ENCODE measurements at places on chromosomes 12 and 14.

DNA sequence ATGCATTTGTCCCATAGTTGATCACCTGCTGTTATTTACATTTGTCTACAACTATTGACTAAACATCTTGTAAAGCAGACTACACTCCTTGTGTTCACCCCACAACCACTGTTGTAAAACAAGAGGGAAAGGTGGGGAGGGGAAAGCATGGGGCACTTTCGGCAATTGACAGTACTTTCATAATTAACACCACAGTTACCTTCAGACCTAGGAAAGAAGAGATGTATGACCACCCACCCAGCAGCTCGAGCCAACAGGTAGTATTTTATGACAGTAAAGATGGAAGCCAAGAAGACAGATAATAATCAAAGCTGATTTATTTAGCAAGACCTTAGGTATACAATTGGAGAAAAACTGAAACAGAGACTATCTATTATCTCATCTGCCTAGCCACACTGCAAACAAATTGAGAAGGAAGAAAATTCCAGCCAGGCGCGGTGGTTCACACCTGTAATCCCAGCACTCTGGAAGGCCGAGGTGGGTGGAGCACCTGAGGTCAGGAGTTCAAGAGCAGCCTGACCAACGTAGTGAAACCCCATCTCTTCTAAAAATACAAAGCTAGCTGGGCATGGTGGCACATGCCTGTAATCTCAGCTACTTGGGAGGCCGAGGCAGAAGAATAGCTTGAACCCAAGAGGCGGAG lies 11.2 kb downstream of the HECTD4 start:
- DNase-seq, result no peak

GRCh38 chr14:38039496-38039895 lies 168.2 kb upstream of the SSTR1 start:
- DNase-seq, result no peak

GRCh38 chr12:19382111-19382526 lies 57.2 kb upstream of the AEBP2 start:
- DNase-seq, result peak; percentile 63

- no peak for DNase-seq
Measured at GRCh38 chr14:100765991-100766390, 39.3 kb downstream of the DLK1 start.

DNA sequence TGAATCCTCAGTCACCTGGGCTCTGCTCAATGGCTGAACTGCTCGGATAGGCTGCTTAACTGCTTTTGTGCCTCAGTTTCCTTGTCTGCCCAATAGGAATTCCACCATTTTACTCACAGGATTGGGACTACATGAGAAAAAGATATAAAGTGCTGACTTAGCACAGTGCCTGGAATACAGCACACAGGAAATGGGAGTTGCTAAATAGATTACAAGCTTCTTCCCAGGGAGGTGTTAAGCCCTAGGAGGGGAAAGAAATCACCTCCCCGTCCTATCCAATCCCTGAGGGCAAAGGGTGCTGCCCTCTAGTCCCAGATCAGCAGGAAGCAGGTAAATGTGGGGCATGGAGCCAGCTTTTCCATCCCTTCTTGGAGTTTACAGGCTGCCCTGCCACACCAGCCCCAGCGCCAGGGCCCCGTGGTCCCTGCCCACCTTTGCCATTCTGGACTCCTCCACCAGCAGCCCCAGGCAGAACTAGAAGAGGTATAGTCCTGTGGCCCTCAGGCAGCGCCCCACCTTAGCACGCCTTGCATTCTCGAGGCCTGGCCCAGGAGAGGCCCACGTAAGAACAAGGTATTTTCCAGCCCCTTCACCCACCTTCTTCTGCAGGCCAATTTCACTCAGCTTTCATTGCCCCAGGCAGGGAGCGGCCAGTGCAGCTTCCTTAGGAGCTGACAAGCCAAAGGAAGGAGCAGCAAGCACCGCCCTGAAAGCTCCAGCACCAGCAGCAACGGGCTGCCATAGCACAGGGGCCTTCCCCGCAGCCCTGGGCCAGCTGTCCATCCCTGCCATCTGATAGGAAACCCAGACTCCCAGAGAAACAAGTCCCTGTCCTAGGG lies 28.8 kb upstream of the RPLP0 start:
- DNase-seq, result no peak

- DNase-seq, result no peak
Measured at GRCh38 chr12:105775343-105775742, 363.4 kb downstream of the NUAK1 start.

GRCh38 chr12:78568321-78569020 lies 296.1 kb upstream of the SYT1 start:
- no peak for DNase-seq

- no peak for DNase-seq
Measured at GRCh38 chr14:89833120-89833532, 121.4 kb downstream of the EFCAB11 start.

DNA sequence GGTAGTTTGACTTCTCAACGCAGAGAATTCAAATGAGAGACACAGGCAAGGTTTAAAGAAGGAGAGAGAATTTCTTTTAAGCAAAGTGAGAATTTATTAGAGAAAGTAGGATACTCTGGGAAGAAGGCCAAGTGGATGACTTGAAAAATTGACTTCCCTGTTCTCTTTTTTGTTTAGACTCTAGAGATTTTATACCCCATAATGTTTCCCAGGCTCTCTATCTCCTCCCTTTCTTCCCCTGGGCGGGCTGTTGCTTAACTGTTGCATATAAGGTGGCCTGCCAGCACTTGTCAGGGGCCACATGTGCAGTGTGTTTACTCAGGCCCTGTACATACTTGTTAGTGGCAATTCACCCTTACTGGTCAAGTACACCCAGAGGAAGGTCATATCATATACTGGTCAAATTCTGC lies 403.7 kb downstream of the SLC6A15 start:
- DNase-seq, result no peak

DNA sequence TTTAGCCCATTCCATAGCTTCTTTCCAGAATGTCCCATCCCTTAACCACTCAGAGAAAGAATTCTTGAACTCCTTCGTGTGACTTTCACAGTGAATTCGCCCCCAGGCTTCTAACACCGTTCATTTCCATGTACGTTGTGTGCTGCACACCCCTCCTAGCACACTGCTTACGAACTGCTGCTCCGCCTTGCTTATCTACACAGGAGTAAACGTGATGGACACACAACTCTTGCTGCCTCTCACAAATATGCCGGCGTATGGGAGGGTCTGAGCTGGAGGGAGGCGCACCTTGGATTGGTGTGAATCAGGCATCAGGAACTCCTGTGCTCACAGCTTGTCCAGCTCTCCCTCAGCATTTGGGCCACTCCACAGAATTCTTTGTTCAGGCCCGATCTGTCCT lies 3.9 kb upstream of the ADGRD1 start:
- no peak for DNase-seq

DNA sequence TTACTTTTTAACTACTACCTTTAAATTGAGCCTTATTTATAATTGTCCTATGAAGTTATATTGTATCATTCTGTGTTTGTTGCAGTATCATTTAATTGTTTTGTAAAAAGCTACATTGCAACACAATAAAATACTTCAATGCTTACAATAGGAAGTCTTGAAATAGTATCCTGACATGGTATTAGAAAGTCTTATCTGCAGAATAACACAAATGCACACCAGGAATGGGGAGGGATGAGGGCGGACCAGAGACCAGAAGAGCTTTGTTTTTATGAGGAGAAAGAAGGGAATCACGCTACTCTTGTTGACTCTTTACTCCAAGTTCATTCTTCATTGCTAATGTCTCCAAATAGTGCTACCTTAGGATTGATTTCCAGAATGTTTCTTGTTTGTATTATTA lies 120.2 kb downstream of the MON2 start:
- DNase-seq, result no peak

DNA sequence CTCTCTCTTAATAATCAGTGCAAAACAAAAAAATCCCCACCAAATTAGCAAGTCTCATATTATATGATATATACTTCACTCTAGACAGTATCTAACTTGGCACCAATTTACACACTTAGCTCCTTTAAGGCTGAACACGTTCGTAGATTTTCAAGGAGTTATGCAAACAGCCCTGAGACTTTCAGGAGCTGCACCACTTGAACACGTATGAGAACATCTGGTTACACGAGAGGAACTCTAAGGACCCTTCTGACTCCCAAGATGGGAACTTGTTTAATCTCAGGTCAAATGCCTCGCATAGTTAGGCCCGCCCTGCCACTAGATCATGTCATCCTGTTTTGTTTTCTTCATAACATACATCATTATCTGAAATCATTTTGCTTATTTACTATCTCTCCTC lies 10.0 kb downstream of the SPRING1 start:
- DNase-seq, result no peak

DNA sequence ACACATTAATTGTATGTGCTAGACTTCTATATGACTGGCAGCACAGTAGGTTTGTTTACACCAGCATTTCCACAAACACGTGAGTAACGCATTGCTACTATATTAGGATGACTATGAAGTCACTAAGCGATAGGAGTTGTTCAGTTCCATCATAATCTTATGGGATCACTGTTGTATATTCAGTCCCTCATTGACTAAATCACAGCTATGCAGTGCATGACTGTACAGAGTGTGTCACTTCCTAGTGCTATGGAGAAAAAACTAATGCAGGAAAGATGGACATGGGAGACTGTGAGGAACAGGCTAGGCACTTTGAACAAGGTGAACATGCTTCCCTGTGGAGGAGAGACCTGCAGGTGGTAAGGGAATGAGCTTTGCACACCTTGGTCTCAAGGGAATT lies 259.8 kb downstream of the NUAK1 start:
- no peak for DNase-seq

DNA sequence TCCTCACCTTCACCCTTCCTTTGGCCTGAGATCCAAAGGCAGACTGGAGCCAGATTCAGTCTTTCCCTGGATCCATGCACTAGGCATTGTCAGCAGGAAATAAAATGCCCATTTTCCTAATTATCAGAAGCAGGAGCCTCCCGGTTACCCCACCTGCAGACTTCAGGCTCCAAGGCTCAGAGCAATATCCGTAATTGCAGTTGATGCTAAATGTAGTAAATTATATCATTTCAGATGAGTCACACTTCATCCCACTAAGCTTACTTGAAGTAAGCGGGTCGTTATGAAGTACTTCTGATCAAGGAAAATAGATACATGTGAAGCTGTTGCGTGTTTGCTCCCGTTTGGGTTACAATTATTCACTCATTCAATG lies 110.7 kb upstream of the SFSWAP start:
- no peak for DNase-seq

GRCh38 chr12:22491034-22491433 lies 53.3 kb downstream of the C2CD5 start:
- no peak for DNase-seq

DNA sequence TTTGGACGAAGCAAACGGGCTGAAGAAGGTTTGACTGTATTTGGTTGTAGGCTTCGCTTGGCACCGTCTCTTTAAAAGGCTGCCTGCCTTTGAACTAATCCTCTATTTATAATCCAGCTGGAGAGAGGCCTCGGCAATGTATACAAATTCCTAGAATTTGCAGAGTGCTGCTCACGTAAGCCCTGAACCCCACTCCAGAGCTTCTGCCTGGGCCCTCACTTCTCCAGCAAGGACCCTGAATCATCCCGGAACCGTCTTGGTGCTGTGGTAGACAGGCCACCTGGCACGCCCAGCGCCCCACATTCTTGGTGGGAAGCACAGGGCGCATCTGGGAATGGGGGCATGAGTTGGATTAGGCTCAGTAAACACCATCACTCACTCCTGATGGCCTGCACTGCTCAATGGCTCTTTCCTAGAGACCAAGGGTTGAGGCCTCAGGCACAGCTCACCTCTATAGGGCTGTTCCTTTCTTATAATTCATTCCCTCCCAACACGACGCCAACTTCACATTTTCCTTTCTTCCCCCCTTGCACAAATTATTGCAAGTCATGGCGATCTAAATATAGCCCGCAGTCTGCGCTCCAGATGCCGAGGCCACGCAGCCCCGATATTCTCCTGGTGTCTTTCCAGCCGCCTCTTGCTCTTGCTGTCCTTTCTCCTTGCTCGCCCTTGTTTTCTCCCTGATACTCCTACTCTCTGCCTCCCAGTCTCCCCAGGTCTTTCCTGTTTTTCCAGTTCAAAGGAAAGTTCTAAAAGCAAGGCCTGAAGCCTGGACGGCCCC lies 141.0 kb downstream of the ZFP36L1 start:
- DNase-seq, result no peak

DNA sequence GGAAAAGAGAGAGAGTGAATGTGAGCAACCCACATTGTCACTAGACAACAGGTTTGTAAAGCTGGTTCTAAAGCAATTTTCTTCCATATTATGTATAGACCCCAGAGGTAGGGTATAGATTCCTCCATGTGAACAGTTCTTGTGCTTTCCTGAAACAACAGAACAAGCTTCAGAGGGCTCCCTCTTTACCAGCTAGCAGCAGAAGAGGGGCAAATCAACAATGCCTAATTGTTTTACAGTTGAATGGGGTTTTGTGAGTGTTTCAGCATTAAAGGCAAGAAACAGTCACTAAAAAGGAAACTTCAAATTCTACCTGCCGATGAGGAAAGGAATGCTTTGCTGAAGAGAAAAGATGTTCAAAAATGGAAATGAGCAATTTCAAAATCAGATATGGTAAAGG lies 341.2 kb upstream of the KITLG start:
- no peak for DNase-seq

DNA sequence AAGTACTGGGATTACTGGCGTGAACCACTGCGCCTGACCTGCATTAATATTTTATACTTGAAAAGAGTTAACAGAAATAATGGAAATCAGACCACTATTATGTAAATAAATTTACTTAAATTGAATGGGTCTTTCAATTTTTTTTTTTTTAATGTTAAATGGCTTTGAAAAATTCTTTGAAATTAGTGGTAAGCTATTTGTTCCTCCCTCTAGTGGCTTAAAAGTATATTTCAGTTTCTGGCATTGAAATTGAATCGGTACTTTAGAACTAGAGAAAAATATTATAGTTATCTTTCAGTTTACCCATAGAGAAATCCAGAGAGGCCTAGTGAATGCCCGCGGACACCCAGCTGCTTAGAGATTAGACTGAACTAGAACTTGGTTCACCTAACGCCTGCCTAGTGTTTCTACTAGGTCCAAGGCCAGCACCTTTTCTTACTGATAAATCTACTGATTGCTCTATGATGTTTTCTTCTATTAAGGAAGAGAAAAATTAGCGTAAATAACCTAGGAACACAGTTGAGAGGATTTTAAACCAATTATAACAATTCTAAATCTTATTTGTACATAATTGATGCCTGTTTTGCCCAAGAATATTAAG lies 106.5 kb downstream of the EML1 start:
- no peak for DNase-seq

GRCh38 chr14:104296388-104297312 lies 158.3 kb downstream of the KIF26A start:
- DNase-seq, result no peak

DNA sequence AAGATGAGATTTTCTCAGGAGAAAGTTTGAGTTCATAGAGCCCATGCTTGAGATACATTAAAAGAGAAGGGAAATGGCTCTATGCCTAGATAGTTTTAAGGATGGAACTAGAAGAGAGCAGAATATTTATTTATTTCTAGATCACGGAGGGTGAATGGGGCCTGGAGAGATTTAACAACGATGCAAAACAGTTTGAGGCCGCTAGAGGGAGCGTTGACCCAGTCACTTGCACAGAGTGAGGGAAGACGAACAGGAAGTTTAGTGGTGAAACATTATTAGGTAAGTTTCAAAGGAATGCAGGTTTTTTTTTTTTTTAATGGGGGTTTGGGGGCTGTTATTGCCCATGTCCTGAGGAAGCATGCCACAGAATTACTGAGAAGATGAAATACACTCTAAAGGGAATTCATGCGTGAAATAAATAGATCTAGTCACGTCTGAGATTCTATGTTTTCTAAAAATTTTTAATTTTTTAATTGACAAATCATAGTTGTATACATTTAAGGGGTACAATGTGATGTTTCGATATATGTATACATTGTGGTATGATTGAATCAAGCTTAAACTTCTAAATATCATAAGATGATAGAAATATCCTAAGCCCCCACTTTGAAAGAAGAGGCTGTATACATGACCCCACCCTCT lies 14.8 kb upstream of the PPP1R1A start:
- DNase-seq, result peak; percentile 70

- no peak for DNase-seq
Measured at GRCh38 chr12:94761559-94761958, 111.2 kb upstream of the TMCC3 start.
